ENCODE measurements at places on chromosomes 1 and 21. TPM values are rescaled to one million over a fixed set of nuclear protein-coding genes. Genes with fewer than 3 reads are reported as not detected.

GTF2B gene
- 18.0 TPM for total RNA-seq

C1orf216 gene
- total RNA-seq: 15.3 TPM

CDC20 gene
- total RNA-seq: 170 TPM

WDR64 gene
- total RNA-seq: not detected

SAMD13 gene
- 3.9 TPM for total RNA-seq

BATF3 gene
- 0.25 TPM for total RNA-seq

CRYAA gene
- not detected for total RNA-seq
